ENCODE measurements at places on chromosomes 12 and 14.

- no peak for DNase-seq
These were observed 153.2 kb upstream of the PRICKLE1 start for GRCh38 chr12:42742716-42743115.

DNA sequence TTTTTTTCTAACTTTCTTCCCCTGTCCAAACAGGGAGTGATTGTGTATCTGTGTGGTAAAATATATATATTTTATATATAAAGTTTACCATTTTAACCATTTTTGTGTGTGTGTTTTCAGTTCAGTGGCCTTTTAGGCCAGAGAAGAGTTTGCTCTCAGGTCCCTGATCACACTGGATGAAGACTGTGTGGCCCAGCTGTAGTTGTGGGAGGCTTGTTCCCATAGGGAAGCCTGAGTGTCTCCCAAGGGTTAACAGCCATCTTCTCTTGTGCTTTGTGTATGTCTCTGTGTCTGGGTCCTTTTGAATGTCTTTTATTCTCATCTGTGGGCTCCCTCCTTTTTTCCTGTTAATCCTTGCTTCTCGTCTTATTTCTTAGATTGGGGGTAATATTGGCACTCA, 23.4 kb downstream of the CGRRF1 start:
- DNase-seq: no peak

- DNase-seq: no peak
These were observed 4.4 kb downstream of the NACA start for GRCh38 chr12:56720731-56721151.

DNA sequence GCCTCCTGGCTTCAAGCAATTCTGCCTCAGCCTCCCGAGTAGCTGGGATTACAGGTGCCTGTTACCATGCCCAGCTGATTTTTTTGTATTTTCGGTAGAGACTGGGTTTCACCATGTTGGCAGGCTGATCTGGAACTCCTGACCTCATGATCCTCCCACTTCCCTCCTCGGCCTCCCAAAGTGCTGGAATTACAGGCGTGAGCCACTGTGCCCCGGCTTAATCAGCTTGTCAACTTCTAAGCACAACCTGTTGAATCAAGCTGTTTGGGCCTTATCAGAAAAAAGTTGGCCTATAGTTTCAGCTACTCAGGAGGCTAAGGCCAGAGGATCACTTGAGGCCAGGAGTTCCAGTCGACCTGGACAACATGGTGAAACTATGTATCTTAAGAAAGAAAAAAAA, 7.9 kb downstream of the MARK3 start:
- DNase-seq: no peak

- DNase-seq: peak; percentile 94
These were observed 39.2 kb downstream of the NFKBIA start for GRCh38 chr14:35365130-35366055.

GRCh38 chr12:57237932-57238853, 8.7 kb downstream of the SHMT2 start:
- peak; percentile 55 for DNase-seq

DNA sequence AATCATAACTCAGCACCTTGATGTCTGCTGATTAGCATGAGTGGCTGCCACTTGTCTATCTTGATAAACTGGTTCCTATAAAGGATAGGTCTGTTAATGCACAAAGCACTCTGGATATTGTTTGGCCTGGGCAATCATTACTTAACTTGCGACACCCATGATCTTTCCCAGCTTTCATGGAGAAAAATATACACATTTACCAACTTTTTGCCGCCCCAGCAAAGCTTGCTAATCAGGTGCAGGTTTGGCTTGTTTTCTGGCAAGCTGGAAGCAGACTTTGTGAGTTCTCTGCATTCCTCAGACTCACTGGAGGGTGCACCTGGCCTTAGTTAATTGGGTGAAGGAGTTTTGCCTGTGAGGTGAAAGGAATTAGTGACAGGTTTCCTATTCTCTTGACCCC, 1126.4 kb upstream of the FLRT2 start:
- DNase-seq: no peak

- no peak for DNase-seq
These were observed 108.4 kb downstream of the ESRRB start for GRCh38 chr14:76484355-76484754.

GRCh38 chr12:127507341-127507740, 759.6 kb upstream of the TMEM132C start:
- no peak for DNase-seq
